Left renal cortex interstitium (tissue), 4 donors: ENCODE measurements at places on chromosomes 4 and X. TPM values are rescaled to one million over a fixed set of nuclear protein-coding genes. Genes with fewer than 3 reads are reported as not detected.

- DNase-seq: no peak
These were observed 1.6 kb downstream of the ENAM start for GRCh38 chr4:70630162-70630561.

Gene SSX3
- not detected for polyA plus RNA-seq

DNA sequence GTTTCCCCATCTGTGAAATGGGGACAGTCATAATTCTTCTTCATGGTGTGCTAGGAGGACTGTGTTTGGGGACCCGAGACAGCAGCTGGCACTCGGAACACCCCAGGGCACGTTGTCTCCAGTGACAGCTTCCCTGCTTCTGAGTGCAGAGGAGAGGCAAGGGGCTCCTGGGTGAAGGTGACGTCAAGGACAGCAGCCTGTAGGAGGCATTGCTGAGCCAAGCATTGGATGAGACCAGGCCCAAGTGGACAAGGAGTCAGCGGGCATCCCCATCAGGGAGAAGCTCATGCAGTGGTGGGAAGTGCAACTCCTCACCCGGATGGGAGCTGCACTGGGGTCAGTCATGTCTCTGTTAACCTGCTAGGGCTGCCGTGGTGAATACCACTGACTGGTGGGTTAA, 46.1 kb downstream of the EVC start:
- DNase-seq: no peak

Gene FAM9C
- polyA plus RNA-seq: 0.64 TPM

Gene RNF150
- polyA plus RNA-seq: 23.6 TPM

DNA sequence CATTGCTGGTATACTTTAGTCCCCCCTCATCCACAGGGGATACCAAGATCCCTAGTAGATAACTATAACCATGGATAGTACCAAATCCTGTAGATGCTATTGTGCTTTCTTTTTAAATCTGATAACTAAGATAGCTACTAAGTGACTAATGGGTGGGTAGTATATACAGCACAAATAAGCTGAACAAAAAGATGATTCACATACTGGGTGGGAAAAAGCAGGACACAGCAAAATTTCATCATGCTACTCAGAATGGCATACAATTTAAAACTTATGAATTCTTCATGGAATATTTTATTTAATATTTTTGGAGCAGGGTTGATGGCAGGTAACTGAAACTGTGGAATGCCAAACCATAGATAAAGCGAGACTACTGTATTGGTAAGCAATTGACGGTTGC, 161.6 kb downstream of the IL15 start:
- no peak for DNase-seq
